ENCODE measurements at places on chromosomes 12 and 14.
A peak's percentile ranks its signal among the peaks of the same experiment; 100 is the strongest.

DNA sequence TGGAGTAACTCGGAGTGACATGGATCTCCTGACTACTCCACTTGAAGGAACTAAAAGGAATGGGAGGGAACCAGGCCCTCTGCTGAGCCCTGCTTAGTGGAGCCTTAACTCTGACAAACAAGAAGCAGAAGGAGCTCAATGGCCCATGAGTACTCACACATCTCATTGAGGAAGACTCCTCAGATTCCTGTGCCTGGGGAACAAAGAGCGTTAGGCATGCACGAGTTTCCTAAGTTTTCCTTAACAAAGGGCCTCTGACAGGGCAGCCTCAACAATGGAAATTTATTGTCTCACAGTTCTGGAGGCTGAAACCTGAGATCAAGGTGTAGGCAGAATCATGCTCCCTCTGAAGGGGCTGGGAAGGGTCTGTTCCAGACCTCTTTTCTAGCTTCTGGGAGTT, 185.7 kb upstream of the NTF3 start:
- DNase-seq, result no peak

DNA sequence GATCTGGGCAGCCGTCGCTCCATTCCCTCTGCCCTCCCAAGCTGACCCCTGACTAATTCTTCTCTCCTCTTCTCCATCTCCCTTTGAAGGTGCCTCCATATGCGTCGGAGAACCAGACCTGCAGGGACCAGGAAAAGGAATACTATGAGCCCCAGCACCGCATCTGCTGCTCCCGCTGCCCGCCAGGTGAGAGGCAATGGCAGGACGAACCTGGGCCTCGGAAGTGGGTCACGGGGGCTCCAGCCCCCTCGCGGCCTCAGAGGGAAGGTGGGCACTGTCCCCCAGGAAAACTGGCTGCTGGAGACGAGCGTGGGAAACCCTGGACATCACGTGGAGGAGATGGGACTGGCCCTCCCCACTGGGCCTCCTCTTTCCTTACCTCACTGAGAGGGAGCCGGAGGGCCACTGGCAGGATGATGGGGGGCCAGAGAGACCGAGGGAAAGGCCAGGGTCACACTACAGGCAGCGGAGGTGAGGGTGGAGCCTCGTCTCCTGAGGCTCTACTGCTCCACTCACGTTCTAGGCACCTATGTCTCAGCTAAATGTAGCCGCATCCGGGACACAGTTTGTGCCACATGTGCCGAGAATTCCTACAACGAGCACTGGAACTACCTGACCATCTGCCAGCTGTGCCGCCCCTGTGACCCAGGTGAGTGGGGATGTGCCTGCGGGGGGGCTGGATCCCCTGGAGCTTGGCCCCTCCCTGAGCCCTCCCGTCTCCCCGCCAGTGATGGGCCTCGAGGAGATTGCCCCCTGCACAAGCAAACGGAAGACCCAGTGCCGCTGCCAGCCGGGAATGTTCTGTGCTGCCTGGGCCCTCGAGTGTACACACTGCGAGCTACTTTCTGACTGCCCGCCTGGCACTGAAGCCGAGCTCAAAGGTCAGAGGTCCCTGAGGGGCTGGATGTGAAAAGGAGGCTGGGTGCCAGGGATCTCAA, 806 bp downstream of the LTBR start:
- no peak for DNase-seq

DNA sequence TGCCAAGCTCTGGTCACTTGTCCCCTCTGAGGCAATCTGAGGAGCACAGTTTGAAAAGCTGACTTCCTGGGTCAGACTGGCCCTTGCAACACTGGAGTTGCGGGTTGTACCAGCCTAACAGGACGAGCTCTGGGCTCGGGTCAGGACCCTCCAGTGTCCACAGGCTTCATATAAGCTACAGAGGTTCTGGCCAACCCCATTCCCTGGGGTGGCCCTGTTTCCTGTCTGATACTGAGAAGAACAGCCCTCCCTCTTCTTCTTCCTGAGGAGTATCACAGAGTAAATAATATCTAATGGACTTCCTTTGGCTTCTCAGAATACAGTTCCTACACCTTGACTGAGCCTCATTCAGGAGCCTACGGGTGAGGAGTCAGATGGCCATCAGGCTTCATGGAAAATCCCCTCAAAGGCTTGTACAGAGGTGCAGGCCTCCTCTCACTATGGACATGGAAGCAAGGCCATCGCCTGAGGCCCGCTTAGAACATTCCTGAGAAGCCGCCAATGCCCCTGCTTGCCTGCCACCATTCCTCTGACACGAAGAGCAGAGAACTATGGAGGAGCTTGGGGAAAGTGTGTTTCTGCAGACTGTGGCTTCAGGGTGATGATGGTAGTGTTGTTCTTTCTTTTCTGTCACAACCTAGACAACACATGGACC, 28.5 kb upstream of the ANO2 start:
- no peak for DNase-seq

- DNase-seq, result no peak
These were observed 293.5 kb upstream of the RTL1 start for GRCh38 chr14:101196795-101197590.

DNA sequence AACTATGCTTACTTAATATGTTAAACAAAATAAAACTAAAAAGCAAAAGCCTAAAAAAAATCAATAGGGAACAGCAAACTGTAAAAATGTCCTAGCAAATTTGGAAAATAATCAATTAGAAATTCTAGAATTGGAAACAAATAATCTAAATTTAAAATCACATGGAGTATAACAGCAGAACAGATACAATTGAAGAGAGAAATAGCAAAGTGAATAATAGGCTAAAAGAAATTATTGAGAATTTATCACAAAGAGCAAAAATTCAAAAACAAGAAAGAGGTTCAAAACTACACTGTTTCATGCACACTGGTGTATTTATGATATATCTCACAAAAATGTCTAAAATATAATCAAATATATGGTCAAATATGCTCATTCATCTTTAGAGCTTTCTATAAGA, 231.9 kb downstream of the GPHN start:
- DNase-seq, result no peak

DNA sequence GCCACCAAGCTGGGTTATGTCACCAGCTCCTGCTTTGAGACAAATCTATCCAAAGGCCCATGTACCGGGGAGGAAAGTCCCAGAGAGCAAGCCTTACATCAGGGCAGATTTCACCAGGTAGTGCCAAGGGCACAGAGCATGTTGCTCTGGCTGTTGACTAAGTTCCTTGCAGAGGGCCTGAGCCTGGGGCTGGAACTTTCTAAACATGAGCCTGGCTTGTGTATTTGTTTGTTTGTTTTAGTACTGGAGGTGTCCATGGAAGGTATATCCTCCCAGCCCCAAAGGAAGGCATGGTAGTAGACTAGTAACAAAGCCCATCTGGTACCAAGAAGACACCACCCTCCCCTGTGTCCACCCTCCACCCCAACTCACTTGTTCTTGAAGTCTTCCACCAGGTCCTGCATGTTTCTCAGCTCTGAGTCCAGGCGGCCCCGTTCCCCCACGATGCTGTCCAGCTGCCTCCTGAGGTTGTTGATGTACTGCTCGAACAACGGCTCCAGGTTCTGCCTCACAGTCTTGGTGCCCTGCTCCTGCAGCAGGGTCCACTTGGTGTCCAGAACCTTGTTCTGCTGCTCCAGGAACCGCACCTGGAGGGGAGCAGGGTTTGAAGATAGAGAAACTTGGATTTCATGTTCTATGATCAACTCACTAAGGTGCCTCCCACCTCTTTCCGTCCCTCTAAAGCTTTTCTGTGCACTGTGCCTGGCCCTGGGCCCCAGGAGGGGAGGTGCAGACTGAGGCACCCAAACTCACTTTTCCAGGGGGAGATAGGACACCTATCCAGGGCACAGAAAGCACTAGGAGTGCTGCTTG, 1.4 kb downstream of the KRT5 start:
- DNase-seq, result peak; percentile 1

GRCh38 chr12:26281320-26281719, 85.9 kb downstream of the SSPN start:
- no peak for DNase-seq

GRCh38 chr12:123243671-123244262, 10.5 kb downstream of the MTRFR start:
- no peak for DNase-seq

GRCh38 chr14:28344381-28344780, 422.2 kb upstream of the FOXG1 start:
- no peak for DNase-seq

DNA sequence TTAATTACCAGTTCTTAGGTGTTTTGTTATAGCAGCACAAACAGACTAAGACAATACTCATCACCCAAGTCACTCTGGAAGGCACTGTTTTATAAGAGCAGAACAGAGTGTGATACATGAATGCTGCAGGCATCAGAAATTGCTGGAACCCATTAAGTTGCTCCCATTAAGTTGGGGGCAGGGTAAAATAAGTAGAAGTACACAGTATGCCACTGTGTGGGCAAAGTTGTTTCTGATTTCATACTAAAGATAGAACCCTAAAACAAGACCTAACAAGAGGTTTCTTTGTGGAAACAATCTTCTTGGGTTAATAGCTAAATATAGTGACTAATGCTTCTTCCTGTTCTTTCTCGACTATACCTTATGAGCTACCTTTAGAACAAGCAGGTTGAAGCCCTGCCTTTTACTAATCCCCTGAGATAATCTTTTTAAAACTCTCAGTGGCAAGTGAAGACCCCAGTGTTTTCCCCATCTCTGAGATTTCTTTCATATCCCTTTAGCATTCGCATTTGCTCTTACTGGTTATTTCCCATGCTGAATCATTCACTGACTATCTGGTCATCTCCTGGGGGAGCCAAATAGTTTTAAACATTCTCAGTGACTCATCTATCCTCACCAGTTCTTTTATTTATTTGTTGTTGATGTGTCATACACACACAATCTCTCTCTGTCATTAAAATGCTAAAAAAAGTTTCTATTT, 52.3 kb downstream of the SOCS2 start:
- no peak for DNase-seq

- no peak for DNase-seq
These were observed 42.2 kb downstream of the SLC17A8 start for GRCh38 chr12:100399095-100399494.

- no peak for DNase-seq
These were observed 84.0 kb downstream of the PRMT8 start for GRCh38 chr12:3574986-3575385.

DNA sequence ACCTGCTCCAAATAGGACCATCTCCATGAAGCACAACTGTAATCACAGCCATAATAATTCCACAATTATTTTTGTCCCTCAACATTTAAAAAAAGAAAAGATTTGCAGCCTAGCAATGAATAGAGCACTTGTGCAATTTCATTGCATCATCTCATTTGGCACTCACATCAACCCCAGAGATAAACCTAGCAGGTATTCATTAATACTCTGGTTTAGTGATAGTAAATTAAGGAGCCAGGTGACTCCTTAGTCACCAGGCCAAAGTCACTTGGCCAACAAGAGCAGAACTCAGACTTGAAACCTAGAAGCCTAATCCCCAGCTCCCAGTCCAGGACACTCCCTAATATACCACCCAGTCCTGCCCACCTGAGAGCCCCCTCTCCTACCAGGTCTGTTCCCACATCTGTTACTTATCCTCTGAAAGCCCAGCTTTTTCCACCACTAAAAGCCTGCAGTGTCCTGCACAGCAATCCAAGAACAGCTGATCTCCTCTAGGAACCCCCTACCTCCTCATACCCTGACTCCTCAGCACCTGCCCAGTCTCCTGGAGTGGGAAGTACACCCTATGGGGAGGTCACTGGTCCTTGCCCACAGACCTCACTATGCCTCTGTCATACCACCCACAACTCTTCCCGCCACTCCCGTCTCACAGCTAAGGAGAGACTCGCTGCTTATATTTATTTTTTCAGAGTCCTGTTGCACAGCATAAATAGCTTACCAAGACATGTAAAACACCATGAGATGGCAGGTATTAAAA, 22.1 kb downstream of the OR10P1 start:
- DNase-seq, result no peak

GRCh38 chr12:18079541-18080246, 10.3 kb downstream of the RERGL start:
- no peak for DNase-seq

DNA sequence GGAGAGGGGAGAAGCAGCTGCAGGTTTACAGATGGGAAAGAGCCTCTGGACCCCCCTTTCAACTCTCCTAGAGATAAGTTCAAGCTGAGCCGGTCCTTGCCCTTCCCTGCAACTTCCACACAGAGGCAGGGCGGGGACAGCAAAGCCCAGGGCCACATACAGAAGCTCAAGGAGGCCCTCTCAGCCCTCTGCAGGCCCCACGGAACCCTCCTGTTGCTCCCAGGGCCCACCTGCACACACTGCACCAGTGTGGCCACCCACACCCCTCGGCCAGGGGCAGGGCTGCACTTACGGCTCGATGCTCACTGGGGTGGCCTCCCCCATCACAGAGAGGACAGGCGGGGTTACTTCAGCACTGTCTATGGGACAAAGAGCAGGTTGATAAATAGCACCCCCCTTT, 13.0 kb upstream of the PNMA1 start:
- DNase-seq, result no peak

DNA sequence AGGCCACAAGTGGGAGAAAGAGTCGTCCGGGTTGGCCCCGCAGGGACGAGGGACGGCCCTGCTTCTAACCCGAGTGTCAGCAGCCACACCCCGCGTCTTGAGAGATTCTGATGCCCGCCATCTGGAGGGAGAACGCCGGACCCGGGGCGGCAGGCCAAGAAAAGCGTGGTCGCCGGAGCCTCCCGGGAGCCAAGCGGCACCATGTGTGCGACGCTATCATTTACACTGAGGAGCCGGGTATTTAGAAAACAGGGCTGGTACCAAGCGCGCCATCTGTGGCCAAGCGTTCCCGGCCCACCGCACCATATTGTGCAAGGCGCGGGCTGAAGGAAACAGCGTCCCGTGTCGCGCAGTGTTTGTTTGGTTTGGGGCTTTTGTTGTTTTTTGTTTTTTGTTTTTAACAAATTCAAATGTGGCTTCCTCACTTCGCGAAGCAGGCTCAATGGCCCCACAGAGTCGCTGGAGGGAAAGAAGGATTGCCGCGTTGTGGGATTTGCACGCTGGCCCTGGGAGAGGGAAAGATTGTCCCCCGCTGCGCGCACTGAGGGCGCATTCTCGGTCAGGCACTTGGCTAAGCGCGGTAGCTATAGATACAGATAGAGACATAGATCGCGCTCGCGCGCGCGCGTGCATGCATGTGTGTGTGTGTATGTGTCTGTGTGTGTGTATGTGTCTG, 153.8 kb downstream of the BCL11B start:
- DNase-seq, result no peak

- no peak for DNase-seq
These were observed 50.2 kb upstream of the VRK1 start for GRCh38 chr14:96747006-96747405.

GRCh38 chr14:94801225-94801624, 31.3 kb upstream of the GSC start:
- no peak for DNase-seq

- no peak for DNase-seq
These were observed 22.8 kb upstream of the USP44 start for GRCh38 chr12:95573951-95574576.

DNA sequence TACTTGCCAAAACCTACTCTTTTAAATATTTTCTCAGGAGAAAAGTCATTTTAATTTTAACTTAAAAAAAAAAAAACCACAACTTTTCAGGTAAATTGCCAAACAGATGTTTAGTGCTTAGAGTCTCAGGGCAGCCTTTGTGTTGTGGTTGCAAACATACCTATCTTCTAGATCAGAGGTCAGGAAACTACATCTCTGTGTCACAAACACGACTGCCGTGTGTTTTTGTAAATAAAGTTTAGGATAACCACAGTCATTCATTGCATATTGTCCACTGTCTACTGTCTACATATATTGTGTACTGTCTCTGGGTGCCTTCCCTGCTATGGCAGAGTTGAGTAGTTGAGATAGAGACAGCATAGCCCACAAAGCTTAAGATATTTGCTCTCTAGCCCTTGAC, 48.9 kb downstream of the DYRK2 start:
- DNase-seq, result peak; percentile 59

Measured in activated CD4-positive, alpha-beta T cell treated with anti-CD3 and anti-CD28 coated beads, Interleukin-2, amount 10 ng/mL, durations not matched to agents 7 days and 5 days (primary cell).